GM12878 (cell line): ENCODE measurements at places on chromosomes 5 and 9. TPM values are rescaled to one million over a fixed set of nuclear protein-coding genes. Genes with fewer than 3 reads are reported as not detected.

GRCh38 chr9:86912210-86912609 lies 35.1 kb downstream of the GAS1 start:
- no peaks in the 10 kb centered on the region for H3K36me3 ChIP-seq
- no peak overlapping the region for H3K27ac ChIP-seq
- no peaks in the 10 kb centered on the region for H3K4me1 ChIP-seq
- no peak overlapping the region for H3K4me3 ChIP-seq
- DNase-seq, result no peak

DNA sequence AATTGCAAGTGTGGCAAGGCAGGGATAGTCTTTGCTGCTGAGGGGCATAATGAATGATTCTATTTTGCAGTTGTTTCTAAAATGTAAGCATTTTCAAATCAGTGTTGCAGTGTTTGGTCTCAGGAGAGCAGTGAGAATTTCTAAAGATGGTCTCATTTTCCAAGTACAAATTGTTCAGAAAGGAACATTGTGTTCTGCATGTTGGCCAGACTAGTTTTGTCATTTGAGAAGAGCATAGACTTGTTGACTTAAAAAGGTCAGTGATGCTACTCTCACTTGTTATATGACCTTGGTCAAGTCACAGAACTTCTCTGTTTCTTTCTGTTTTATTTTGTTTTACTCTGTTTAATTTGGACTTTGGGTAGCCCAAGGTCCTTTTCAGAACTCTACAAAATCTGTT lies 344.6 kb downstream of the OSTF1 start:
- no peaks in the 10 kb centered on the region for H3K36me3 ChIP-seq
- DNase-seq, result no peak
- H3K4me1 ChIP-seq, result no peaks in the 10 kb centered on the region
- H3K27me3 ChIP-seq, result no peaks in the 10 kb centered on the region; the same call in 1 of the 2 replicates

DNA sequence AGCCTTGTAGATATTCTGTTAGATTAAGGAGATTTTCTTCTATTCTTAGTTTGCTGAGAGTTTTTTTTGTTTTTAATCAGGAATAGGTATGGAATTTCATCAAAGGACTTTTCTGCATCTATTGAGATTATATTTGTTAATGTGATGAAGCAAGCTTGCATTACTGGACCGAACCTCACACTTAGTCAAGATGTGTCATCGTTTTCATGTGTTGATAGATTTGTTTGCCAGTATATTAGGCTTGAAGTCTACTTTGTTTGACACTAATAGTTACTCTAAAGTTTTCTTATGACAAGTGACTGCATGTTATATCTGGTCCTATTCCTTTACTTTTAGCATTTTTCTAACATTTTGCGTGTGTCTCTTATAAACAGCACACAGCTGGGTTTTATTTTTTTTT lies 12.4 kb upstream of the HACD4 start:
- H3K4me1 ChIP-seq, result 0 out of 2 replicates have a peak, but pooled peaks cover under 1% of the 10 kb centered on the region
- H3K27ac ChIP-seq, result no peak overlapping the region
- H3K4me3 ChIP-seq, result no peak overlapping the region
- no peaks in the 10 kb centered on the region for H3K36me3 ChIP-seq
- H3K27me3 ChIP-seq, result no peaks in the 10 kb centered on the region
- DNase-seq, result no peak

The DAB2IP gene
- polyA plus RNA-seq, result not detected in 2 replicates
